Islet precursor cell (in vitro differentiated cells): ENCODE measurements at places on chromosomes 3 and 15.

DNA sequence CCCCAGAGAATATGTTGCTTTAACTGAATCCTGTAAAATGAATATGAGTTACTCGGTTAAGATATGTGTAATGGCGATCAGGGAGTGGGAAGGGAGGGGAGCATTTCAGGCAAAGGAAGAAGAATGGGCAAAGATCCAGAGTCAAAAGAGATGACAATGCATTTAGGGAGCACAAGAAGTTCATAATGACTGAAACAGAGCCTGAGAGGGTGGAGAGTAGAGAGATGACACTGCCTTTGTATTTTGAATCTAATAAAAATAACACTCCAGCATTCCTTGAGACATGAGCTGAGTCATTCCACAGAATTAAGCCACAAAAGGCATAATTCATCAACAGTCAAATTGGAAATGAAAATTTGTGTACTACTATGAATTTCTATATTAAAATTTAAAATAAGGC lies 105.3 kb upstream of the PEX5L start:
- no peak for DNase-seq

DNA sequence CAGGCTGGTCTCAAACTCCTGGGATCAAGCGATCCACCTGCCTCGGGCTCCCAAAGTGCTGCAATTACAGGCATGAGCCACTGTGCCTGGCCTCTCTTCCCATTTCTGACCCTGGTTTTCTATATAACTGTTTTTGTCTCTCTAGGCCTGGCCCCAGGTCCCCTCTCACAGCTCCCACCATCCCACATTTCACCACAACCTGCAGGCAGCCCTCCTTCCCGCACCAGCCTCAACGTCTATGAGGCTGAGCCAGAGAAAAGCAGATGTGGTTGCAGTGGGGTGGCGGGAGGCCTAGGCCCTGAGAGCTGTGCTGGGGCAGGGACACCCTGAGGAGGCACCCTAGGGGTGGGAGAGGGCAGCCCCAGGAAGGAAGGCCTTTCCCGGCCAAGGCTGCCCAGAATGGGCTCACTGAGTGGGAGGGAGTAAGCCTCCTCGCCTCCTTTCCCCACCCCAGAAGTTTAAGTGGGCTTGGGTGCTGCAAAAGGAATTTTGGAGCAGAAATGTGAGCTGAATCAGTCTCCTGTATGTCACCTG lies 99.7 kb downstream of the LSM3 start:
- no peak for DNase-seq

- no peak for DNase-seq
Measured at GRCh38 chr3:197431346-197431910, 124.3 kb downstream of the BDH1 start.

DNA sequence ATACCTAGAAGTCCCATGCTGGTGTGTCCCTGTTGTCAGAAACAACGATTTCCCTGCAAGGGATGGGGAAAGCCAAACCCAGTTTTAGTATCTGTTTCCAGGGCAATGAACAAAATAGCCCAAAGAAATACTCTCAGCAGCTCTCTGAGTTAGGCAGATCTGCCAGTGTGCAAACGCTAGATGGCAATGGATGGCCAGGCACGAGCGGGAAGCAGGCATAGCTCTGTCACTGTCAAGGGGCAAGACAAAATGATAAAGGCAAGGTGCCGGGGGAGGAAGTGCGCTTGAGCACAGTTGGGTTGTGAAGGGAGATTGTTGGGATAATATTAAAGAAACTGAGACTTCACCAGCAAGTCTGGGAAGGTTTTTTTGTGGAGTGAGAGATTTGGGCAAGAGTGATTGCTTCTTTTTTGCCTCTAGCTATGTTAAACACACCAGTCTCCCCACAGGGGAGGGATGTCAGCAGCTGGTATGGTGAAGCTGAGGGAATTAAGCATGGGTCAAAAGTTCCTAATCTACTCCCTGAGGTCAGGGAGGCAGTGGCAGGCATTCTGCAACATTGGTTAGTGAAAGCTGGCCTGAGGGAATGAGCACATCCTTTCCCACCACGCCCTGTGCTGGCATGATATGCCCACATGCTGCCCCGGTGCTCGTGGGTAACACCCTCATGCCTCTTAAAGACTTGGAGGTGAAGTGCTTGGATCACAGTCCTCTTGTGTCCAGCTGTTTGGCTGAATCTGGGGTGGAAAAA lies 117.5 kb downstream of the PDCD6IP start:
- peak; percentile 47 for DNase-seq

GRCh38 chr3:65593780-65594752 lies 444.7 kb downstream of the MAGI1 start:
- no peak for DNase-seq

DNA sequence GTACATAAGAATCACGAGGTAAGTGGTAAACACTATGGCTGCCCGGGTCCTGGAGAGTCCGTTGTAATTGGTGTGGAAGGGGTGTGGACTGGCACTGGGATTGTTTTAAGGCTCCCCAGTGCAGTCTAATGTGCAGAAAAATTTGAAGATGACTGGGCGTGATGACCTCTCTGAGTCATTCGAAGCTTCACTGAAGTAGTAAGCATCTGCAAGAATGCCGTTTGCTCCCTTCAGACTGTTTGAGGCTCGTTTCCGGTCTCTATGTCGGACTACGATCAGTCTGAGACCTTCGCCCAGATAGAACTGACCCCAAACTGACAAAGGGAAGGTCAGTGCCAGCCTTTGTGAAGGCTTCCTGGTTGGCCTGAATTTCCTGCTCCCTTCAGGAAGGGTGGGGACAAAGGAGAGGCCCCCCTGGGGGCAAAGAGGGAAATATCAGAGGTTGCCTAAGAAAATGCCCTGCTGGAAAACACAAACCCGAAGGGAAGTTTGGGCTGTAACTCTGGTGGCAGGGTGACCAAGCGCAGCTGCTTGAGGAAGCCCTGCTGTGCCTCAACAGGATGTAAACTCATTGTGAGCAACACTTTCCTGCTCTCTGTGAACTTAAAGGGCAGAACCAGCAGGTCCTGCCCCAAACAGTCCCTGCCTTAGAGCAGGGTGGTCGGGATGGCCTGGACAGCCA lies 34.6 kb downstream of the BTD start:
- no peak for DNase-seq
